Activated CD8-positive, alpha-beta memory T cell treated with anti-CD3 and anti-CD28 coated beads for 1 hour (primary cell): ENCODE measurements at places on chromosomes 11 and 22.

- DNase-seq = peak; percentile 84
Measured at GRCh38 chr22:49838771-49839717, 11.4 kb upstream of the BRD1 start.

GRCh38 chr11:69239641-69240040, 54.3 kb upstream of the MYEOV start:
- DNase-seq = no peak

DNA sequence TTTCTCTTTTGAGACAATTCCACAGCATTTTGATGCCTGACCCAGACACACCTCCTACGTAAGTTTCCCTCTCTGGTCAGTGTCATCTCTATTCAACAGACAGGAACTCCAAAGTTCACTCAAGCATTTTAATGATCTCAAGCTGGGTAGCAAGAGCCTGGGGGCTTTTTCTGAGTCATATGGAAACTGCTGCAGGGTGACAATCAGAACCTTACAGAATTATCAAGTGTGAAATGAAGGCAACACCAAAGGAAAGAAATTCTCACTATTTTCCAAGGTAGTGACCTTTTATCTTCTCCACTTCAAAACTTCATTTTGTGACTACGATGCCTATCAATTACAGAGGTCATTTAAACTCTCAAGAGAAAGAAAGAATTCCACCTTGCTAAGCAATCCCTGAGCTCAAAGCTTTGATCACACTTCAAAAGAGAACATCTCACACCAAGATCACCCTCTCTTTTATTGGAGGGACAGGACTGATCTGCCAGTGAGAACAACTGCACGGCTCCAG, 229.0 kb upstream of the ZC3H12C start:
- DNase-seq = no peak

DNA sequence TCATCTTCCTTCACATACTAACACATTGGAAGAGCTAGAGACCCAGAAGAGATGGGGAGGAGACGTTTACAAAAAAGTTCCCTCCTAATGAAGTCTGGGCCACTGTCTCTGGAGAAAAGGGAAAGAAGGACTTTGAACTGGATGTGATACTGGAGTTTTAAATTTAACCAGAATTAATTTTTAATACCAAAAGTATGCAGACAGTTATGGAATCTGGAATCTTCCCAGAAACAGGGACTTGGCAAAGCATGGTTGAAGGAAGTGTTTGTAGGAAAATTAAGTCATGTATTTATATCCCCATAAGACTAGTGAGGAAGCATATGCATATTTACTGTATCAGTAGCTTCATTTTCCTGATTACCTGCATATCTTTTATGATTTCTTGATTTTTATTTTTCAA, 215.5 kb downstream of the TTC28 start:
- no peak for DNase-seq

- DNase-seq = no peak
Measured at GRCh38 chr22:28943501-28943879, 60.1 kb downstream of the ZNRF3 start.

- no peak for DNase-seq
Measured at GRCh38 chr22:19874307-19875060, 19.8 kb upstream of the GNB1L start.

DNA sequence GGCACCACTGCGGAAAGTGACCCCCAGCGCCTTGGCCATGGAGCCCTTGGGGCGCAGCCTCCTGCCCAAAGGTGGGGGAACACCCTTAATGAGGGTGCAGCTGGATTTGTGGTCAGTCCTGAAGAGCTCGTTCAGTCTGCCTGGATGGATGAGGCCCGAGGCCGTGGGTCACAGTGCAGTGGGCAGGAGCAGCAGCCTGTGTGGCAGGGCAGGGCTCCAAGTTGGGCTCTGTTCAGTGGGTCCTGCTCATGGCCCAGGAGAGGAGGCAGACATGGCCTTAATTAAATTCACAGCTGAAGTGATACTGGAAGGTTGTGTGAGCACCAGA, 33.3 kb downstream of the FAM83F start:
- no peak for DNase-seq

GRCh38 chr11:30358536-30358935, 35.6 kb downstream of the ARL14EP start:
- DNase-seq = no peak

DNA sequence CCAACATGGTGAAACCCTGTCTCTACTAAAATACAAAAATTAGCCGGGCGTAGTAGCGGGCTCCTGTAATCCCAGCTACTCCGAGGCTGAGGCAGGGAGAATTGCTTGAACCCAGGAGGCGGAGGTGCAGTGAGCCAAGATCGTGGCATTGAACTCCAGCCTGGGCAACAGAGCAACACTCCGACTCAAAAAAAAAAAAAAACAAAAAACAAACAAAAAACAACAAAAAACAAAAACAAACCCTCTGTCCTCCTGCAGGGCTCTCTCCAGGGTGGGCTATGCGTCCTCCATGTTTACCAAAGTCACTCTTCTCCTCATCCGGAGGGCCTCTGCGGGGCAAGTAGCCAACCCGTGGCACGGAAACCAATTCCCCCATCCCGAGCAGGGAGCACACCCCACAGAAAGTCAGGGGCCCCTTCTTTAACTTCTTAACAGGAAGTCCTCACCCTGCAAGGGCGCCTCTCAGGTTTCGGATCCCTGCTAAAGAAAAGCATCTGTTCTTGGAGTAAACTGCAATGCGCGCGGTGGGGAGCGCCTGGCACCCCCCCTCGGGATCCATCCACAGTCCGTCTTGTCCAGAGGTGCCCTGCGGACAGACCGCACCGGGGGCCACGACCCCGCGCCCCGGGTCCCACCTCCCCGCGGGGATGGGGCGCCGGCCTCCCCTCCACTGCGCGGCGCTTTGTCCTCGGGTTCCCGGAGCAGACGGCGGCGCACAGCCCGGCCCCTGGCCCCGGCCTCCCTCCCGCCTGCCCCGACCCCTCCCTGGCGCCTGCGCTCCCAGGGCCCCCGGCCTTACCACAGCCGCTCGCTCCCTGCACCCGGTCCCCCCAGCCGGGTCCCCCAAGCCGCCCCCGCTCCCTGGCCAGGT, 712 bp downstream of the CERK start:
- no peak for DNase-seq

DNA sequence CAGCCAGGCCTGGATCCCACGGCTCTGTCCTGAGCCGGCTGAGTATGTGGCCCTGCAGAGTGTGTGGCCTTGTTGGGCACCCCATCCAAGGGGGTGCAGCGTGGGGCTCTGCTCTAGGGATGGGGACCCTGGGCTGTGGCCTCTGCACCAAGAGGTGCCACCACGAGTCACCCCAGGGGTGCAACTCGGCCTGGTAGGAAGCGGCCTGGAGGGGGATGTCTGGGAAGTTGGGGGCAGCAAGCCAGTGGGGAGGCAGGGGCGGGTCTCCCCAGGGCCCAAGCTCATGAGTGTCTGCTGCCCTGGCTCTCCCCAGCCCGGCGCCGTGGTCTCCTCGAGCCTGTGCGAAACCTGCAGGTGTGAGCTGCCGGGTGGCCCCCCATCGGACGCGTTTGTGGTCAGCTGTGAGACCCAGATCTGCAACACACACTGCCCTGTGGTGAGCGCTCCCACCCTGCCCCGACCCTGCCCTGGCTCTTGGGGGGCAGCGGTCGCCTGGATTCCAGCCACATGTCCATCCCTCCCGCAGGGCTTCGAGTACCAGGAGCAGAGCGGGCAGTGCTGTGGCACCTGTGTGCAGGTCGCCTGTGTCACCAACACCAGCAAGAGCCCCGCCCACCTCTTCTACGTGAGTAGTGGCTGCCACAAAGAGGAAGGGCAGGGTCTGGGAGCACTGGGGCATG, 24.2 kb upstream of the MUC5B start:
- DNase-seq = no peak

GRCh38 chr11:76783896-76784813, 999 bp downstream of the TSKU start:
- no peak for DNase-seq

DNA sequence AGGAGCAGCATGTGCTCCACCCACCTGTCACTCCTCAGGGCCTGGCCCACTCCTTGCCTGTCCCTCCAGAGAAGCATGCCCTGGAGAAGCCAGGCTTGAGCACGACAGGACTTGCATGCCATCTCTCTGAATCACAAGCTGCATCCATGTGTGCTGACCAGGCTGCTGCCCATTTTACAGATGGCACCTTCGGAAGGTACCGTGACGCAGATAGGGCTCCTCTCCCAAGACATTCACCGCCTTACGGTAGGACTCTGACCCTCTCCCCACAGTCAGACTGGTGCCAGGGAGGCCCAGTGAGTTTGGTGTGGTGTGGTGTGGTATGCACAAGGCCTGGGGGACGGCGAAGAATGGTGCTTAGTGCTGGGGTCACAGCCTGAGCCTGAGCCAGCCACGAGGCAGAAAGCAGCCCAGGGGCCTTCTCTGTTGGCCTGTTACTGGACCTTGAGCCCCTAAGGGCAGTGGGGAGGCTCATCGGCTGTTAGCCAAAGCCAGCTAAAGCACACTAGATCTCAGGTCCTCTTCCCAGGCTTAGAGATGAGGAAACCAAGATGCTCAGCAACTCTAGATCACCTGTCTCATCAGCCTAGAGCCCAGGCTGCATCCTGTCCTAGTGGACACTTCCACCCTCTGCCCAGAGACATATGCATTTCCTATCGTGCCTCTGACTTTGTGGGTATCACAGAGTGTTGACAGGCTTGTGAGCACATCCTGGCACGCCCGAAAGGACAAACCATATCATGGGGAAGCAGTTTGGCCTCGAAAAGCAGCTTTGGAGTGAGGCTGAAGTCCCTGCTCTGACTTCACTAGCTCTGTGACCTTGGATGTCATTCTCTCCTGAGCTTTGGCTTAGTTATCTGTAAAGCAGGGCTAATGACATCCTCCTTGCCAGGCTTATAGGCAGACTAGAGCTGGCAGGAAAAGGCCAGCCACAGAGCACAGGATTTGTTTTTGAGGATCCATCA, 17.8 kb downstream of the CYB5R2 start:
- no peak for DNase-seq

DNA sequence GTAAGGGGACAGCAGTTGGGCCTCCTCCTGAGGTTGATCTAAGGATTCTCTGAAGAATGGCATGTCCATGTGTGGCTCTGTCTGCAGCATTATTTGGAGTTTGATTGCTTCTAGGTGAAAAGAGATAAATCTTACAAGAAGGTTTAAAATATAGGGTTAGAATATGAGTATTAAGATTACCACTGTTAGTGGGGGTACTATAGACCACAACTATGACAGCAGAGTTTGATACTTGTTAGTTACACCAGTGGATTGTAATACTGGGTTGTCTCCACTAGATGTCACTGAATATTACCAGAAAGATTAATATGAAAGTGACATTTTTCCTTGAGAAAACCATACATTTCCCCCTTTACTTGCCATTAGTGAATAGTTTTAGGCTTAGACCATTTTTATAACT, 47.9 kb downstream of the ZNF280B start:
- DNase-seq = no peak

DNA sequence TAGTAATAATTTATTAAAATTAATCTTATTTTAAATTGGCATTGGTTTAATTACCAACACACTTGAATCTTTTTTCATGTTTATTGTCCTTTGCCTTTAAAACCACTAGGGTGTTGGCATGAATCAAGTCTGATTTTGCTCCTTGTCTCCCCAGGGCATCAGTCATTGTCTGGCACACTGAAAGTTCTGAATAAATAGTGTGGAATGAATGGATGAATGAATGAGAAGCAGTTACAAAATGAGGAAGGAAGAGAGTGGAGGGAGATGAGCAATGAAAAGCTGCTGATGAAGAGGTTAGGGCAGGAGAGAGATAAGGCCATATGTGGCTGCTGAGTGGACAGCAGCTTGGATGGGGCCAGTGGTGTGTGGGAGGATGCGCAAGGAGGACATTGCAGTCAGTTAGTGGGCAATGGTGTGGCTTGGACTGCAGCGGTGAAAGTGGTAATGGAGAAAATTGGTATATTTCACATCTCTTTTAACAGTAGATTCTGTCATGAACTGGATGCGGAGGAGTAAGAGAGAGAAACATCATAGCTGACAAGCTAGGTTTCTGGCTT, 132.0 kb downstream of the SPON1 start:
- no peak for DNase-seq

DNA sequence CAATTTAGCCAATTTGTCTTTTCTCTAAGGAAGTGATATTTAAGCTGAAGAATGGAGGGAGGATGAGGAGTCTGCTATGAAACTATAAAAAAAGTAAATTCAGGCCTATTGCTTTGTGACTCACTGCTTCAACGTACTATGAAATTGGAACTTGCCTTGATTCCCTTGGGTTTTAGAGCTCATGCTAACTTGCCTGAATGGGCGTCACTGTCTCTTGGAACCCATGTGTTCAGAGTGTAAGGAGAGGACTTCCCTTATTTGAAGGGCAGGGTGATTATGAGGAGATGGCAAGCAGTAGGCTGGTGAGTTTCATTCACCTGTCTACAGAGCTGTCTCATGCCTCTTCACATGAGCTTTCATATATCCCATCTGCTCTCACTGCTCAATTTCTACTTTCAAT, 28.7 kb upstream of the WT1 start:
- no peak for DNase-seq

DNA sequence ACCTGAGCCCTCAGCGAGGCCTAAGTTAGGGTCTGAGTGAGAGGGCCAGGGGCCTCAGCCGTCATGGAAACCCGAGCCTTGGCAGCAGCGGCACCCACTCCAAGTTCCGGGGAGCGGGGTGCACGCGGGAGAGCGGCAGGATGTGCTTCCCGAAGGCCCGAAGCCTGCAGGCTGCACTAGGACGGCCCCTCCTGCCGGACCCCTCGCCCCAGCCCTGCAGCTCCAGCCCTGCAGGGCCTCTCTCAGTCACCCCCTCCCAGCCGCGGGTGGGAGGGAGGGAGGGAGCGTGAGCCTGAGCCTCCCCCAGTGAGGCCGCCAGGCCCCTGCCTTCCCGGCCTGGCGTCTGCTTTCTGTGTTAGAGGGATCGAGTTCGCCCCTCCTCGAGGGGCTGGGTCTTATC, 22.6 kb downstream of the MRPL23 start:
- no peak for DNase-seq

GRCh38 chr11:9953994-9954626, 290.2 kb downstream of the SWAP70 start:
- no peak for DNase-seq

DNA sequence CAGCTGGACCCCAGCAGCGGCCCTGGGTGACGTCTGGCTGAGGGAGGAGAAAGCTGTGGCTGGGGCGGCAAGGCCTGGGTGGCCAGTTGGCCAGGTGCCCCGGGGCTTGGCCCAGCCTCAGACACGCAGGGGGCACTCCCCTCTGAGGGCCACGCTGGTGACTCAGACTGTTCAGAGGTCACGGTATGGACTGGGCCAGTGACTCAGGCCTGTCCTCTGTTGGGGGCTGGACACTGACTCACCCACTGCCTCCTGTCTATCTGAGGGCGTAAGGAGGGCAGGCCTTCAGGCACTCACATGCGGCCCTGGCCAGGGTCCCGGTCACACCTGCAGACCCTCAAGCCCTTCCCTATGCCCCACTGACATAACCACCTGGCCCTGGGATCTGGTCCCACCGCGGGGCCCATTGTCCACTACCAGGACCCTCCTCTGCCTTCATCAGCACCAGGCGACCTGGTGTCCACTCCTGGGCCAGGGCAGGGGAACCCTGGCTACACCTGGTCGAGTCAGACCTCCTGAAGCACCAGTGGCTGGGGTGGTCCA, 3.7 kb upstream of the MUC5AC start:
- no peak for DNase-seq

GRCh38 chr22:47123827-47124442, 361.5 kb downstream of the TBC1D22A start:
- DNase-seq = no peak

- no peak for DNase-seq
Measured at GRCh38 chr22:23275751-23276150, 95.4 kb downstream of the BCR start.

- no peak for DNase-seq
Measured at GRCh38 chr22:37024339-37025157, 5.0 kb downstream of the MPST start.

GRCh38 chr11:86120807-86121206, 51.9 kb upstream of the PICALM start:
- no peak for DNase-seq

- no peak for DNase-seq
Measured at GRCh38 chr11:93737904-93738612, 3.2 kb downstream of the TAF1D start.
